Mesothelial cell of epicardium (in vitro differentiated cells): ENCODE measurements at places on chromosomes 7 and 10.
A peak's percentile ranks its signal among the peaks of the same experiment; 100 is the strongest.

- DNase-seq = peak; percentile 57
Measured at GRCh38 chr7:94289071-94289470, 105.6 kb upstream of the COL1A2 start.

- no peak for DNase-seq
Measured at GRCh38 chr7:30270921-30271320, 13.5 kb upstream of the ZNRF2 start.

- DNase-seq = peak; percentile 72
Measured at GRCh38 chr10:35640474-35640873, 1.6 kb downstream of the FZD8 start.

DNA sequence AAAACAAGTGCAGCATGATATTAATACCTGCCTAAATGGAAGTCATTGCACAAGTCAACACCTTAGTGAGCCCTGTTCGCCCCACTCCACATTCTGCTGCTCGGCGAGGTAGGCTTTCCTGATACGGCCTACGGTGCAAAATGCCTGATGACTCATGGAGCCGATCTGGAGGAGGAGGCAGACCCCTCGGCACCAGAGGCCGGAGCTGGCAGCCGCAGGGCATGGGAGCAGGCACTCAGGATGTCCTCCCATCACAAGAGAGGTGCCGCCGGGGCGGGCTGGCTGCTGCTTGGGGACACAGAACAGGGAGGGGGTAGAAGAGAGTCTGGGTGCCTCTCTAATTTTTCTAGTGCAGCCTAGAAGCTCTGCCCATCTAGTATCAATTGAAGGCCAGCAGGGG lies 418.5 kb upstream of the MGMT start:
- no peak for DNase-seq

- DNase-seq = no peak
Measured at GRCh38 chr10:17062493-17062892, 67.1 kb downstream of the CUBN start.

DNA sequence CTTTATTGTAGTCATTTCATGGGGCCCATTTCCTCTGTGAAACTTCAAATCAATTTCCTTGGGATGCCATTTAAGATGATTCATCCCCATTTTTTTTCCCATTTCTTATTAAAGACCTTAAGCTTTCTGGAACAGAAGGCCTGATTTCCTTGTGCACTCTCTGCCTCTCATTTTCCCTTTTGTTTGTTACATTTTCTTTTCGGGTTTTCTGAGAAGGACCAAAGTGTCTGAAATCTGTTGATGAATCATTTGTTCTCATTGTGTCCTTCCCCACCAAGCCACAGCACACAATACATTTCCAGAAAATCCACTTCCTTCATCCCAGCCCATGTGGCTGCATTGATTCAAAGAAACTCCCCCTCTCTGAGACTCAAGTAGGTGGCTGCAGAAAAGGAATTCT lies 372.4 kb downstream of the SFMBT2 start:
- no peak for DNase-seq

DNA sequence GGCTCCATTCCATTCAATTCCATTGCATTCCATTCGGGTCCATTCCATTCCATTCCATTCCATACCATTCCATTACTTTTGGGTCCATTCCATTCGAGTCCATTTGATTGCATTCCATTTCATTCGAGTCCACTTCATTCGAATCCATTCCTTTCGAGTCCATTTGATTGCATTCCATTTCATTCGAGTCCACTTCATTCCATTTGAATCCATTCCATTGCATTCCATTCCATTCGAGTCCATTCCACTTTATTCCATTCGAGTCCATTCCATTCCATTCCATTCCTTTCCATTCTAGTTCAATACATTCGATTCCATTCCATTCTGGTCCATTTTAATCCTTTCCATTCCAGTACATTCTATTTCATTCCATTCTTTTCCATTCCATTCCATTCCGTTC lies 334.0 kb downstream of the ZNF33B start:
- no peak for DNase-seq

DNA sequence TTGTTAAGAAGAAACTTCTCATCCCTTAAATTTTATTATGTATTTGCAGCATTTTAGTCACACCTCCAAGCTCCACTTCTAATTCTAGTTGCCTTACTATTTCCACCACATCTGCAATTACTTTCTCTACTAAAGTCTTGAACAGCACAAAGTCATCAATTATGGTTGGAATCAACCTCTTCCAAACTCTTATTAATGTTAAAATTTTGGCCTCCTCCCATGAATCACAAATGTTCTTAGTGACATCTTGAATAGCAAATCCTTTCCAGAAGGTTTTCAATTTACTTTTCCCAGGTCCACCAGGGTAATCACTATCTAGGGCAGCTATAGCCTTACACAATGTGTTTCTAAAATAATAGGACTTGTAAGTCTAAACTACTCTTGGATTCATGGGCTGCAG lies 126.3 kb upstream of the POM121L12 start:
- no peak for DNase-seq

- DNase-seq = no peak
Measured at GRCh38 chr10:110576220-110576619, 8.7 kb downstream of the SMC3 start.

DNA sequence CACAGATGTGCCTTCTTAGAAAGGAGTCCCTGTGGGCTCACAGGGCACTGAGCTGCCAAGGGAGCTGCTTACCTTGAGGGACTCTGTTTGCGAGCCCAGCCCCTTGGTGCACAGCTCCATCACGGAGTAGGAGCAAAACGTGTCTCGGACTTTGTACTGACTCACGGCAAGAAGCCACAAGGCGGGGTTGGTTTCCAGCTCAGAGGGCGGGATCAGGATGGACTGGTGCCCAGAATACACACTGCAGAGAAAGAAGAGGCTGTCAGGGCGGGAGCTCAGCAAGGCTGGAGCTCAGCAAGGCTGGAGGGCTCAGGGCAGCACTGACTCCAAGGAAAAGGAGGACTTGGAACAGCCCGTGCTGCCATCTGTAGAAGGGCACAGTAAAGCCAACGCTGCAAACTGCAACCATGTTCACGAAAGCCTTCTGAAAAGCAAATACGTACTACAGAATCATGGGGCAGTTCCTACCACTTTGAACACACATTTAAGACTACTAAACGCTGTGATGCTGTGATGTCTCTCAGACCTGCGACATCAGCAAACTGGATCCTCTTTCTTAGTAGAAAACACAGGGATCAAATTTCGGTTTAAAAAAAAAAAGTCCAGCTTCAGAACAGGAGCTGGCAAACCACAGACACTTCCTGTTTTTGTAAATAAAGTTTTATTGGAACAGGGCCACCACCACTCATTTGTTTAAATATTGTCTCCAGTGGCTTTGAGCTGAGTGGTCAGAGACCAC lies 194.3 kb downstream of the ZMYND11 start:
- DNase-seq = no peak

DNA sequence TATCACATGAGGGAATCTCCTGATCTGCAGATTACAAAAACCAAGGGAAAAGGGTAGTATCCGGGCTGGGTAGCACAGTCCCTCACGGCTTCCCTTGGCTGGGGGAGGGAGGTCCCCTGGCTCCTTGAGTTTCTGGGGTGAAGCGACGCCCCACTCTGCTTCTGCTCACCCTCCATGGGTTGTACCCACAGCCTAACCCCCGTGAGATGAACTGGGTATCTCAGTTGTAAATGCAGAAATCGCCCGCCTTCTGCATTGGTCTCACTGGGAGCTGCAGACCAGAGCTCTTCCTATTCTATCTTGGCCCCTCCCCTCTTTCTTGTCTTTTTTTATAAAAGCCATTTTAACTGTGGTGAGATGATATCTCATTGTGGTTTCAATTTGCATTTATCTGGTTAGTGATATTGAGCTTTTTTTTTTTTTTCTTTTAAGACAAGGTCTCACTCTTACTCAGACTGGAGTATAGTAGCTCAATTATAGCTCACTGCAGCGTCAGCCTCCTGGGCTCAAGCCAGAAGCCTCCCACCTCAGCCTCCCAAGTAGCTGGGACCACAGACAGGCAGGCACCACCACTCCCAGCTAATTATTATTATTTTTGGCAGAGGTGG lies 87.8 kb downstream of the ABCC2 start:
- DNase-seq = no peak

DNA sequence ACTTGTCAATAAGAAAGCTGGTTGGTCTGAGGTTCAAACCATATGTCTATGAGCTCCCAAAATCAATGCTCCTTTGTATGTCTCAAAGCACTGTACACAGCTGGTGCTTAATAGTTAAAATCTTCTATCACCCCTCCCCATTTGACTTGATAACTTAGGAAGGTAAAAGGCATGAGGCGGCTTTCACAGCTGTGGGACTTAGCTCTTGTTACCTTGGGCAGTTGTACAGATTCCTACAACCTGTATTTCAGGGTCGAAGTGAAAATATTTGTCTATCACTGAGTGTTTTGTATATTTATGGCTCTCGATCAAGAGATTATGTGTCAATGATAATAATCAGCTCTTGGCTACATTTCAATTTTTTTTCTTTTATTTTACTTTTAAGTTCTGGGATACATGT lies 992 bp upstream of the KIFBP start:
- DNase-seq = no peak

GRCh38 chr10:121919666-121920065 lies 8.2 kb downstream of the ATE1 start:
- no peak for DNase-seq

DNA sequence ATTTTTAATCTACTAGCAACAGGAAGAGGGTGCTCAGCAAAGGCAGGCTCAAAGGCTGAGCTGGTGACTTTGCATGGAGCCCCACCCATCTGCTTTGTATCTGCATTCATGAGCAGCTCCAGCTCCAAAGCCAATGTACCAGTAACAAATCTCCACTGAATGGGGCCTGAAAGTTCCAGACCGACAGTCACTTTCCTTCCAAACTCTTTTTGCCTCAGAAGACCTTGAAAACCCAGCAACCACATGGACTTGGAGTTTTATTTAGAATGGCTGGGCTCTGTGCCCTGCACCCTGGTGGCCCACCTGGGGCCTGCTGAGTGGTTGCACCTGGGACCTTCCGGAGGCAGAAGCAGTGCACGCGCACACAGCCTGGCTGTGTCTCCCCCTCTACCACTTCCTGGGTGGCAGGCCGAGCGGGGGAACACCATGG lies 195.0 kb upstream of the PLXNA4 start:
- no peak for DNase-seq

- DNase-seq = no peak
Measured at GRCh38 chr7:82036146-82036886, 266.5 kb upstream of the HGF start.

GRCh38 chr7:48089046-48090003 lies at the start of gene UPP1:
UPP1 (plus strand) TSS chr7:48089265; CDS start chr7:48094784, 5,519 bp downstream.
- peak; percentile 39 for DNase-seq

DNA sequence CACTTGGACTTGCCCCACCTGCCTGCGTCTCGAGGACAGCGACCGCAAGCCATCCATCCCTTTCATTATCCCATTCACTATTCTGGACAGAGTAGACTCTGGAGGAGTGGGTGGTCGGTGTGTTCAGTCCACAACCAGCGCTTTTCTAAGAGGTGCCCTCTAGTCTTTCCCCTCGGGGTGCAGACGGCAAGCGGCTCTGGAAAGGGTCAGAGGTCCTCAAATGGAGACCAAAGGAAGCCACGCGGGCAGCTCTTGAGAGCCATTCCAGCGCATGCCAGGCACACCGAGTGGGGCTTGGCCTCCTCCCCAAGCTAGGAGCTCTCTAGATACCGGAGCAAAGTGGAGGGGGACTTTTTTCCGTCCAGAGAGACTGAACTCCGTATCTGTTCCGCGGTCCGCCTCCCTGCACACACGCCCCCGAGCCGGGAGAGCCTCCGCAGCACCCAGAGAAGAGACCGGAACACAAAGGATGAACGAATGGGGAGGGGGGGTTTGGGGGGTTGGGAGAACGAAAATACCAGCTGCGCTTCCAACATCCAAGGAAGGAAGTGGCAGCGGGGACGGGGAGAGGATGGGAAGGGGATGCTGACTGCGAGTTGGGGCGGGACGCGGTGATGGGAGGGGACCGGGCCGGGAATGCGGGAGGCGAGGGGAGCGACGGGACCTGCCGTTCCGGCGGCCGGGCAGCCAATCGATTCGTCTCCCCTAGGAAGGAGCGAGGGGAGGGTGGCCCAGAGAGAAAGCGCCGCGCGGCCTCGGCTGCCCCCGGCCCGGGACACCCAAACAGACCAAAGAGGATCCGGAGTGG lies 515 bp downstream of the GSDME start:
- DNase-seq = peak; percentile 67

DNA sequence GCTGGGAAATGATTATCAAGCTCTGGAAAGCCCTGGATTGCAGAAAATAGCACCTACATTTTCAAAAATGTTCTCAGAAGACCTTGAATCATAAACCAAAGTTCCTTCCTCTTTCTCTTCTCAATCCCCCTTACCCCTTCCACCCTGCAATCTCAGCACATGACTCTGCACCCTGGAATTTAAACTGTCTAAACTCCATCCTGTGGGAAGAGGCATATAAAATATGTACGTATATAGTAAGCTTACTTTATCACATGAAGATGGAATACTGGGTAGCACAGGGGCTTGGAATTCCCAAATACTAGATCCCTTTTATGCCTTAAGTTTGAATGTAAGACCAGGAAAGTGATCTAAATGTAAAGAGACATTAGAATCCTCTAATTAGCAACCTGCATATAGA lies 7.7 kb downstream of the AGMO start:
- DNase-seq = no peak

- DNase-seq = no peak
Measured at GRCh38 chr10:98472196-98472595, 25.5 kb upstream of the HPS1 start.

- DNase-seq = no peak
Measured at GRCh38 chr7:44367475-44368043, 42.2 kb upstream of the CAMK2B start.

GRCh38 chr7:133650487-133651300 lies 397.8 kb downstream of the EXOC4 start:
- no peak for DNase-seq

DNA sequence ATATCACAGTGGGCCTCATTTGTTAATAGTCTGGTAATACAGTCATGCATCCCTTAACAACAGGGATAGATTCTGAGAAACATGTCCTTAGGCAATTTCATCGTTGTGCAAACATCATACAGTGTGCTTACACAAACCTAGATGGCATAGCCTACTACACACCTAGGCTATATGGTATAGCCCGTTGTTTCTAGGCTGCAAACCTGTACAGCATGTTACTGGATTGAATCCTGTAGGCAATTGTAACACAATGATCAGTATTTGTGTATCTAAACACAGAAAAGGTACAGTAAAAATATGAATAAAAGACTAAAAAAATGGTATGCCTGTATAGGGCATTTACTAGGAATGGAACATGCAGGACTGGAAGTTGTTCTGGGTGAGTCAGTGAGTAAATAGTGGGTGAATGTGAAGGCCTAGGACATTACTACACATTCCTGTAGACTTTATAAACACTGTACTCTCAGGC lies 12.0 kb upstream of the RHOBTB1 start:
- DNase-seq = no peak

GRCh38 chr10:48736596-48736995 lies 51.9 kb downstream of the WDFY4 start:
- DNase-seq = no peak

GRCh38 chr10:79234391-79235315 lies 112.6 kb upstream of the PPIF start:
- no peak for DNase-seq

- no peak for DNase-seq
Measured at GRCh38 chr10:18195060-18195799, 55.0 kb downstream of the CACNB2 start.

GRCh38 chr10:36779238-36779846 lies 346.1 kb upstream of the ANKRD30A start:
- DNase-seq = peak; percentile 44
